RWPE2 (cell line): ENCODE measurements at places on chromosomes 3 and 15.

DNA sequence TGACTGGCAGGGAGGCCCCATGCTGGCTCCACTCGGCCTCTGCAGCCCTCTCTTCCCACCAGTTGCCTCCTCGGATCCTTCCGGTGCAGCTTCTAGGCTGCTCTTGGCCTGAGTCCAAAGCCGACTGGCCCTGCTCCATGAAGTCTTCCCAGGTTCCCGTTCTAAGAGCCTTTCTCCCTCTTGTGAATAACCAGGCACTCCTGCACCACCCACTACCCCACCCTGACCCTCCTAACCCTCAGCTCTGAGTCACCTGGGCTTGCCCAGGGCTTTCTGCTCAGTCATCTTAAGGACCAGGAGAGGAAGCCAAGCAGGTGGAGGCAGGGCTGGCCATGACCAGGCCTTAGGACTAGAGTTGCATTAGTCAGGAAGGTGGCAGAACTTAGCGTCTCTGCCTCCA, 28.1 kb upstream of the CNBP start:
- DNase-seq: peak; percentile 96

DNA sequence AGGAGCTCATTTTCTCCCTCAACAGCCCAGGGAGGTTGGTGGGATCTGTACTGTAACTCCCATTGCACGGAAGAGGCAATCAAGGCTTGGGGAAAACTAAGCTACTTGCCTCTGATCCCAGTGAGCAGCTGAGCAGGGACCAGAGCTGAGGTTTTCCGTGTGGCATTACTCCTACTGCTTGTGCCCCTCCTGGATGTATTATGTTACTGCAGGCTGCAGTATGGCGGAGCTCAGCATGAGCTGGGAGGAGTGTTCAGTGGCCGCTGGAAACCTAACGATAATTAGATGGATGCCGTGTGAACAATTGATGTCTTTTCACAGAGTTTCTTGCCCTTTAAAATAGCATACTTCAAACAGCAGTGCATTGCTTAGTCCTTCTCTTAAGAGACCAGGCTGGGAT, 2.0 kb upstream of the TPRG1 start:
- no peak for DNase-seq

DNA sequence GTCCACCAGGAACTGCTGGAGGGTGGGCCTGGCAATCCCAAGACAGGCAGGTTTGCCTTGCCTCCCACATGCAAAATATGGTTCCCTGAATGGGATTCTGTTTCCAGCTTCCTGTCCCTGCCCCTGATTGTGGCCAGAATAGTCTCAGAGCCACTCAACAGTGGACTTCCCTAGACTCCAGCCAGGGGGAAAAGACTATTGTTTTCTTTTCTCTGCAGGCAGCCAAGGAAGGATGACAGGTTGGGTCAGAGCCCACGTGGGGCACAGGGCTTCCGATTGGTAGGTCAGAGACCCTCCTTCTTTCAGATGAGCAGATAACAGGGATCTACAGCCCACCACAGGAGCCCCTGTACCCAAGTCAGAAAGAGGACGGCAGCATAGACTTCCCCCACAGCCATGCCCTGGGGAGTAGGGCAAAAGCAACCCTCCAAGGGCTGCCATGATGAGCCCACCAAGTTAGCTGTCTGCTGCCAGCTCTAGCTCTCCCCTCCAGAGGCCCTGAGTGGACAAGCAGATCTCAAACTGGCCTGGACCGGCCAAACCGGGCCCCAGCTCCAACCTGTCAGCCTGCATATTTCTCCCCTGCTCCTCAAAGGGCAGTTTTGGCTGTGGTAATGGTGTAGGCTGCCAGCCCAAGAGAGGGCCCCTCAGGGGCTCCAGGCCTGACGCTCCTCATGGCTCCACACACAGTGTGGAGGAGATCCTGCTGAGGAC, 6.4 kb downstream of the TLR9 start:
- no peak for DNase-seq

GRCh38 chr15:31463521-31464102, 137.0 kb downstream of the KLF13 start:
- DNase-seq: no peak

DNA sequence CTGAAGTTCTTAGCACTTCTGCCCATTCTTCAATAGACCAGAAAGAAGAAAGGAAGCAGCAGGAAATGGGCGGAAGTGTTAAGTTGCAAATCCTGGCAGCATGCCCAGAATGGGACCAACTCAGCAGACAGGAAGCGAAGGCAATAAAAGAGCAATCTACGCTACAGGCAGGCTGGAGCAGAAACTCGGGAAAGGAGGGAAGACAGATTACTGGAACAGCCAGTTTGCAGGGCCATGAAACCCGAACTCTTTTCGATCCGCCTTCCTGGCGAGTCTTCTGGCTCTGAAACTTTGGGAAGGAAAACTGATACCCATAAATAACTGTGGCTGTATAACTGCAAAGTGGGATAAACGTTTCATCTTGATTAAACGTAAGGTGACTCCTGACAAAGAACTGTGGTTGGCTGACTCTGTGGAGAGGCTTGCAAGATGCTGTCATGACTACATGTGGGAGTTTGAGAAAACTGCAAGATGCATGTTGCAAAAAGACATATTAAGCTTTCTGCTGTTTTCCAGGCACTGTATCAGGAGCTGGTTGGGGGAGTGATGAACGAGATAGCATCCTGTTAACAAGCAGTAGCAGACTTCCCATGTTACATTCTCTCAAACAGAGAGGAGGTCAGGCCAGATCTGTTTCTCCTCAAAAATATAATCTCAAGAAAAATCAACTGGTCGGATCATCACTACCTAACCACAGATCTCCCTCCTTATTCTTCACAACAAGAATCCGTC, 67.8 kb downstream of the FMN1 start:
- peak; percentile 94 for DNase-seq

DNA sequence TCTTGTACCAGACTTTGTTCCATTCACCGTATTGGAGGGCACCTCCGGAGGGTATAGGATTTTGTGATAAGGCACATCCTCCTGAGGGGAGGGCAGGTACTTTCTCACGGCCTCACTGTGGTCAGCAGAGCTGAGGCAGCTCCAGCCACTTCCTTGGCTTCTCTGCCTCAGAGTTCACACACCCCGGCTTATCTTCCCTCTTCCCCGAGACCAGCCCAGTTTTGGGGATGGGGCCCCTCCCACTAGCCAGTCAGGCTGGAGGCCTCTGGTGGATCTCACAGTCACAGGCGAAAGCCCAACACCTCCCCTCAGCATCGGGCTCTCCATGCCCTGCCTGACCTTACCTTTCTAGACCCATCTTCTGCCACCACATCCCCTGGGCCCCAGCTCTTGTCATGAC, 316.2 kb upstream of the CTDSPL start:
- no peak for DNase-seq

DNA sequence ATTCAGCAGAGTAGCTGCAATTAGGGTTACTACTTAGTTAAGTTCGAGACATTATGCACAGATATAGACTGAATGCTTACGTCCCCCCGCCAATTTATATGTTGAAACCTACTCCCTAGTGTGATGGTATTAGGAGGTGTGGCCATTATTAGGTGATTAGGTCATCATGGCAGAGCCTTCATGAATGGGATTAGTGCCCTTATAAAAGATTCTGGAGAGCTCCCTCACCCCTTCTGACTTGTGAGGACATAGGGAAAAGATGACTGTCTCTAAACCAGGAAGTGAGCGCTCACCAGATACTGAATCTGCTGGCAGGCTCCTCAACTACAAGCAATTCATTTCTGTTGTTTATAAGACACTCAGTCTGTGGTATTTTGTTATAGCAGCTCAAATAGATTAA, 25.6 kb upstream of the TEX9 start:
- no peak for DNase-seq

DNA sequence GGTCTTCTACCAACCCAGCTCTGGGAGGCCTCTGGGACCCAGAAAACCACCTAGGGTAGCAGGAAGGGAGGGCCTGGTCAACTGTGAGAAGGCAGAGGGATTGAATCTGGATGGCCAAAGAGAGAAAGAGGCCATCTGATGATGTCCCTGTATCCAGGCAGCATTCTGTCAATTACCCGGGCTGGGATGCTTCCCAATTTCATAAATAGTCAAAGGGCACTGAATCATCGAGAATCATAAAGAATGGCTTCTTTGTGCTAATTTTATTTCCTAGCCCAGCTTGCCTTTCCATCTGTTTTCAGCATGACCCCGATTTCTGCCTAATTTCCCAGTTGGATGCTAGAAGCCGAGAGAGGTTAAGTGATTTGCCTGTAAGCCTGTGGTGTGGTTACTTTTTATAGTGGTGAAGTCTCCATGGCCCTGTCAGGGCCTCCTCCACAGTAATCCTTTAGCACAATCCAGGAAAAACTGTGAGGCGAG, 129.2 kb downstream of the FAM43A start:
- DNase-seq: no peak

- no peak for DNase-seq
Measured at GRCh38 chr3:193314161-193314560, 64.4 kb downstream of the ATP13A5 start.

DNA sequence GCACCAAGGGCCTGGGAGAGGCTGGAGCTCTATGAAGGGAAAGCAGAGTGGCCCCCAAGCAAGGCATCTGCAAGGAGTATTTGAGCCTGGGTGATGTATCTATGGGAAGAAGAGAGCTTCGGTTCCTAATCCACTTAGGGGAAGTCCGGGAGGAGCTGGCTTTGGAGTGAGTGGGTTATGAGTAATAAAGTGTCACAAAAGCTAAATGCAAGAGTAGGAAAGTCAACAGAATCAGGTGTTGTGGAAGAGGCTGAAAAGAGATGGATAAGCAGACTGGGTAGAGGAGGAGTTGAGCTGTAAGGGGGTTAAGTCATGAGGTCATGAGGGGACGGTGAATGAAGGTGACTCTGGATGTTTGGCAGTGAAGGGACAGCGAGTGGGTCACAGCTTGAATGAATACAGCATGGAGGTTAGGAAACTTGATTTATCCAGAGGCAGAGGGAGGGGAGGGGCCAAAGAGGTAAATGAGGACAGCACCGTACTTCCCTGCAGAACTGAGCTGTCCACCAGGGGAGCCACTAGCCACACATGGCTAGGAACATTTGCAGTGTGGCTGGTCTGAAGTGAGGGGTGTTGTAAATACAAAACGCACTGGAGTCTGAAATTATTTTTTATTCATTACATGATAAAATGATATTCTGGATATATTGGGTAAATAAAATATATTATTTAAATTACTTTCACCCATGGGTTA, 83.3 kb downstream of the ADCY5 start:
- no peak for DNase-seq

- no peak for DNase-seq
Measured at GRCh38 chr3:15495461-15496340, 25.8 kb downstream of the COLQ start.

DNA sequence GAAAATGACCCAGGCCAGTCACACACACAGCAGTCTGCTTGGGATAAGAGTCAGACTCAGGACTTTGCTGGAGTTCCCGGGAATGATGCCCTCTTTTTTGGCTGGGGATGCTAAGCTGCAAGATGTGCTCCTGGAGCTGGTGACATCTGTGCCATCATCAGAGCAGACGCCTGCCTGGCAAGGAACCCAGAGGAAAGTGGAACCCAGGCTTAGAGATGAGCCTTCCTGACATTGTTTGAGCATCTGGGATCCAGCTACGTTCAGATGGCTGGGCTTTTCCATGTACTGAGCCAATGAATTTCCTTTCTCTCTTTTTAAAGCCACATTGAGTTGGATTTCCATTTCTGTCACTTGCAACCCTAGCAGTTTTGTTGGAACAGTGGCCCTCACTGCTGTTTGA, 53.3 kb downstream of the EBLN2 start:
- DNase-seq: no peak

- DNase-seq: no peak
Measured at GRCh38 chr15:33621141-33621540, 310.4 kb downstream of the RYR3 start.

DNA sequence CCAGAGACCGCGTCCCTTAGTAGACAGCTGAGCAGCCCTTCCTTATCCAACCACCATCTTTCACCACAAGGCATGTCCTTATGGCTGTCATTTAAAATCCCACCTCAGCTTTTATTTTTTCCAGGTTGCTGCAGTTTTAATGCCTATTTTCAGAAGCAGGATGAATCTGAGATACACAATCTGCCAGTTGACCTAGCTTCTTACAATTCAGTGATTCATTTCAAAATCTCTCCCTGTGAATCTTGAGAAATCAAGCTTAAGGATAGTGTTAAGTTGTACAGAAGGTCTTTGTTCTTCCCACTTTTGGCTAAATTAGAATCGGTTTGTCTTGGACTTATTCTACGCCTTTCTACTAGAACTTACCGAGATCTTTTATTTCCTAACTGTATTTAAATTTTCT, 522.3 kb upstream of the CFAP20DC start:
- DNase-seq: no peak

DNA sequence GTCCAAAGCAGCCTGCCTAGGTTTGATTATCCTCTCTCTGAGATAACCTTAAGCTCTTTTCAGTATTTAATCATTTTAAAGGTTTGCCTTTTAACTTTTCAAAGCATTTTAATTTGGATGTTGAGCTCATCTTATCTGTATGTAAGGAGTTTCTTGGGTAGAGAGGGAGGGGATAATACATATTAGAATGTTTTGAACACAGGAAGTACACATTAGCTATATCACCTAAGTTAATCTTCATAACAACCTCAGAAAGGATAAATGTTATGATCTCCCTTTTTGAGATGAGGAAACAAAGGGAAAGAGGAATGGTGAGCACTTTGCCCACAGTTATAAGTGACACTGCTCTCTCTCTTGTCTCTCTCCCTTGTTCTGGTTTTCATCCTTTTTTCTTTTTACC, 2.2 kb upstream of the CD47 start:
- DNase-seq: no peak

DNA sequence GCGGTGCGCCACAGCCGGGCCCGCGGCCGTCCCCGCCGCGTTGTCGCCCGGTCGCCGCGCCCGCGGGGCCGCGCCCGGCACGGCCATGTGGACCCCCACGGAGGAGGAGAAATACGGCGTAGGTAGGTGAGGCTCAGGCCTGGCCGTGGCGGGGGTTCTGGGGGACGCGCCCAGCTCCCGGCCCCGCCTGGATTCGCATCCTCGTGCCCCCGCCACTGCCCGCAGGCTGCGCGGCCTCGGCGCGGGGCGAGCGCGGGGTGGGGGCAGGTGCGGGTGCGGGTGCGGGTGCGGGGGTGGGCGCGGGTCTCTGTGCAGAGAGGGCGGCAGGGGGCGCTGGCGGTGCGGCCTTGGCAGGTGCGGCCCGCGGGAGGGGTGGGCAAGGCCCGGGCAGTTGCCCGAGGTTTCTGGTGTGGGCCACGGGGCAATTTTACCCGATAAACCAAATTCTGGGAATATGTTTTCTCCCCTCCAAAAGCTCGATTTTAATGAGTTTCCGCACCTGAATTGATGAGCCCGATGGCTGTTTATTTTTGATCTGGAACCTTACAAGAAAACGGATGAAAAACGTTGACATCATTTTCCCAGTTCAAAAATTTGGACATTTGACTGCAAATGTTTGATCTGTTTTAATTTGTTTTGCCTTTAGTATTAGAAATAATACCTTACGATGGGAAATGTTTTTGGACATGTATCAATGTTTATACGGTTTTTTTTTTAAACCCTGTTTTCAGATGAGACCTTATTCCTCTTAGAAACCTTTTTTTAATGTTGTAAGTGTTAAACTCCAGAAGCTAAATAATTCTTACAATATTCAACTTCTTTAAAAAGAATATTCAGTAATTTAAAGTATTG, 678 bp downstream of the DOCK3 start:
- no peak for DNase-seq
